Activated T-cell treated with anti-CD3 and anti-CD28 coated beads, Interleukin-2, amount 50 U/mL, for 4 hours (primary cell): ENCODE measurements at places on chromosomes 16 and 17. TPM values are rescaled to one million over a fixed set of nuclear protein-coding genes. Genes with fewer than 3 reads are reported as not detected.

GRCh38 chr17:82096709-82097183, 1.3 kb downstream of the FASN start:
- DNase-seq, result no peak

GRCh38 chr16:85695196-85696128, 6.7 kb upstream of the GINS2 start:
- DNase-seq, result no peak

DNA sequence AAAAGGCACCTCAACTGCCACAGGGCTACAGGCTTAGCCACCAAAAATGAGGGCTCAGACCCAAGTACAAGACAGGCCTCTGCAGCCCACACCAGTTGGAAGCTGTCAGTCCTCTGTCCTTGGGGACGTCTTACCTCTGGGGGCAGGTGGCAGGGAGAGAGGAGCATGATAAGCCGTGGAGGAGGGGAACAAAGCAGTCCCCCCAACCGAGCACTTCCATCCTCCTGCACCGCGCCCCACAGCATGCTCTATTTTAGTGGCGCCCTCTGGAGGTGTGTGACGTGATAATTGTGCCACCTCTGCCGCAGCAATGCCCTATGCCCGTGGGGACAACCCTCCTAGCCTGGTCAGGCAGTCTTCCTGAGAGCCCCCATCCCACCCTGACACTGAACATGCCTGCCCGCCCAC, 13.6 kb downstream of the G6PC3 start:
- DNase-seq, result peak; percentile 15

DNA sequence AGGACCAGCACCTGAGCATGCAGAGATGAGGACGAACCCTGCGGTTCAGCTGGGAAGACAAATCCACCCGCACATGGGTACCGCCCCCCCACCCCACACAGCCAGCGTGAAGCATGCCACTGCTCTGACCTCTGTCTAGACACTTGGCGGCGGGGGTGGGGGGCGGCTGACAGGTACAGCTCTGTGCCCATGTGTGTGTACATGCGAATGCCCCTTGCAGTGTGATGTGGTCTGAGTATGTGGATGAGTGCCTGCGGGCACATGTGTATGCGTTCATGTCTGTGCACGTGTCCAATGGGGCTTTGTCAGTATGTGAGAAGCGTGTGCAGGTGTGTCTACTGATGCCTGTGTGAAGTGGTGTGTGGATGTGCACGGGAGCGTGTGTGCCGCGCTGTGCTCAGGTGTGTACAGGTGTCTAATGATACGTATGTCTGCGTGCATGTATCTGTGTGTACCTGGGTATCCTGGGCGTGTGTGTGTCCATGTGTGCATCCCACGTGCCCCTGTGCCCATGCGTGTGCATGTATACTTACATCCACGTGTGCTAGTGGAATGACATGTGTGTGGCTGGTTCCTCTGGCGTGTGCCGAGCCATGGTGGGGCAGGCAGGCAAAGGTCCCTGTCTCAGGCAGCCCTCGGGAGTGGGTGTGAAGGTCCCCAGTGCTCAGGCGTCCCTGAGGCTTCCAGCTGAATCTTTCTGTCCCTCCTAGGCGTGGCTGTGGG, 636 bp upstream of the RAP1GAP2 start:
- DNase-seq, result no peak

- DNase-seq, result no peak
Measured at GRCh38 chr16:53949715-53950410, 245.9 kb downstream of the FTO start.

GRCh38 chr17:43769426-43769825, 9.4 kb downstream of the DUSP3 start:
- DNase-seq, result no peak

GRCh38 chr17:75267411-75268232, 3.4 kb downstream of the MIF4GD start:
- DNase-seq, result no peak

DNA sequence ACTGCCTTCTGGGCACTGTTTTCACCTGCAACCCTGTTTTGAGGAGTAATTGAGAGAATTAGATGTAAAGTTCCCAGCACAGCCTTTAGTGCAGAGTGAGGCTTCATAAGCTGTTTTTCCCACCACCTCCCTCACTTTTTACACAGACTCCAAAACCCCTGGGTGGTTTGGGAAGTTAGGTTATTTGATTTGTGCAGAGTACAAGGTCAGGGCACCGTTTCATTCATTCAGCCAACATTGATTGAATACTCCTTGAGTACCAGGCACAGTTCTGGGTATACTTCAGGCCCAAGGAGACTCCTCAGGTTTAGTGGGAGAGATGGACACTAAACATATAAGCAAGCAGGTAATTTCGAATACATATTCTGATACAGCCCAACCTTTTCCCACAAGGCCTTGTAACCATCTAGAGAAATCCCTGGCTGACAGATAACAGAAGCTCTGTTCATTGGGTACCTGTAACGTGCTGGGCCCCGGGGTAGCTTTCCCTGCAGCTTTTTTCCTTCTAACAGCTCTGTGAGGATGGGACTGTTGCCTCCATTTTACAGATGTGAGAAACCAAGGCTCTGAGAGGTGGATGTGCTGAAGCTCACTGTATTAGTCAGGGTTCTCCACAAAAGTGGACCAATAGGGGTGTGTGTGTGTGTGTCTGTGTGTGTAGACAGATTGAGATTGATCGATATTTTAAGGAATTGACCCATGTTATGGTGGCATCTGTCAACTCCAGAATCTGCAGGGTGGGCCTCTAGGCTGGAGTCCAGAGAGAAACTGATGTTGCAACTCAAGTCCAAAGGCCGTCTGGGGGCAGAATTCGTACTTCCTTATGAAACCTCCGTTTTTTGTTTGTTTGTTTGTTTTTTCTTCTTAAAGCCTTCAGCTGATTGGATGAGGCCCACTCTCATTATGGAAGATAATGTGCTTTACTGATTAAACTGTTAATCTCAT, 234.7 kb downstream of the SNX29 start:
- DNase-seq, result no peak

GRCh38 chr17:81665205-81666091, 957 bp downstream of the OXLD1 start:
- DNase-seq, result peak; percentile 54

DNA sequence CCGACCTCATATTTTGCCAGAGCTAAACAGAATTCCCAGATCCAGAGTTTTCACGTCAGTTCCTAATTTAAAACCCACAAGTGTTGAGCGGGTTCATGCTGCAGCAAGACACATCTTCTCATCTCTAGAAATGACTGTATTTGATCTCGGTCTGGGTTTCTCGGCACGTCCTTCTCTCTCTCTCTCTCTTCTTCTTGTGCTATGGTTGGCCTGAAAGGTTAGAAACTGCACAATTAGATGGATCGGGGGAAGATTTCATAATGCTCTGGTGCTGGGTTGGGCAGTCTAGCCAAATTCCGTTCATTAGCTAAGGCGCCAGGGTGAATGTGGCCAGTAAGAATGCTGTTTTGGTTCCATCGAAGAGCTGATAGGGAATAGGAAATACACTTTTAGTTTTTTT, 158.9 kb upstream of the NOG start:
- no peak for DNase-seq

GRCh38 chr16:546909-547770, 13.1 kb upstream of the PRR35 start:
- DNase-seq, result peak; percentile 48

GRCh38 chr17:66273586-66273848, 28.9 kb upstream of the PRKCA start:
- no peak for DNase-seq

- DNase-seq, result no peak
Measured at GRCh38 chr16:66609139-66609510, 4.6 kb downstream of the CMTM3 start.

- DNase-seq, result no peak
Measured at GRCh38 chr17:57954397-57955182, 622 bp downstream of the CUEDC1 start.

- DNase-seq, result no peak
Measured at GRCh38 chr17:9403257-9403656, 172.4 kb downstream of the STX8 start.

DNA sequence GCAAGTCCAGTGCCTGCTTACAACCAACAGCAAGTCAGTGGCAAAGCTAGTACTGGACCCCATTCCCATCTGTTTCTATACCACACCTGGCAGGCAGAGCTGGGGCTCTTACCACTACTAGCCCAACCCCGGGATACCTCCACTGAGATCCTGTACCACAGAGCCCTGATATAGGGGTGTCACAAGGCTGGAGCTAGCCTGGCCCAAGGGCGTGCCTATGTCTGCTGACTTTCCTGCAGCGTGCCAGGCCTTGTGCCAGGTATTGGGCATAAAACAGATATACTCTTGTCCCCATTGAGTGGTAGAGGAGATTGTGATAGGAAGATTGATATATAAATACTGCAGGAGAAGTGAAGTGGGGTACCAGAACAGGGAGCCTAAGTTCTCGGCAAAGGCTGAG, 44.4 kb downstream of the PLD6 start:
- no peak for DNase-seq

GRCh38 chr16:51705142-51705541, 554.1 kb upstream of the SALL1 start:
- no peak for DNase-seq

- DNase-seq, result no peak
Measured at GRCh38 chr17:4583206-4583605, 1.1 kb upstream of the SMTNL2 start.

- DNase-seq, result no peak
Measured at GRCh38 chr16:59259950-59260319, 525.8 kb upstream of the GOT2 start.

DNA sequence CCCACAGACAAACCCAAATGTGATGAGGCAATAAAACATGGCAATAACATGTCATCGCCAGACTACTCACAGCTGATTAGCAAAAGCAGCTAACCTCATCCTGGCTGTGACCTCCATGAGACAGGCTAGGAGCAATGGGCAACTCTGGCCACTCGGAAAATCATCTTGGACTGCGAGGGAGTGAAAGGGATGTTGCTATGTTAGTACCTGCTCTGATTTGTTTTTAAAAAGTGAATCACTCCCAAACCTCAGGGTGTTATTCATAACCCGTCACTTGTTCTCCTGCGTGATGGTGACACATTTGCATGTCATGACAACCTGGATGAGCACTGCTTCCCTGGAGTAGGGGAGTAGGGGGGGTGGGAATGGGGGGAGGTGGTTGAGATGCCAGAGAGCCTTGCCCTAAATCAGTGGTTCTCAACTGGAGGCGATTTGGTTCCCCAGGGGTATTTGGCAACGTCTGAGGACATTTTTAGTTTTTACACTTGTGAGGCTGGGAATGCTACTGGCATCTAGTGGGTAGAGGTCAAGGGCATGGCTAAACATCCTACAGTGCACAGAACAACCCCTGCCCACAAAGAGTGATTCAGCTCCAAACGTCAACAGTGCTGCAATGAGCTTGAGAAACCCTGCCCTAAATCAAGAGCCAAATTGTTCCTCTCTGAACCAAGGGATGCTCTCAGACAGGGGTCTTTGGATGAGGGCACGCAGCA, 241.7 kb downstream of the SOX9 start:
- DNase-seq, result no peak

DNA sequence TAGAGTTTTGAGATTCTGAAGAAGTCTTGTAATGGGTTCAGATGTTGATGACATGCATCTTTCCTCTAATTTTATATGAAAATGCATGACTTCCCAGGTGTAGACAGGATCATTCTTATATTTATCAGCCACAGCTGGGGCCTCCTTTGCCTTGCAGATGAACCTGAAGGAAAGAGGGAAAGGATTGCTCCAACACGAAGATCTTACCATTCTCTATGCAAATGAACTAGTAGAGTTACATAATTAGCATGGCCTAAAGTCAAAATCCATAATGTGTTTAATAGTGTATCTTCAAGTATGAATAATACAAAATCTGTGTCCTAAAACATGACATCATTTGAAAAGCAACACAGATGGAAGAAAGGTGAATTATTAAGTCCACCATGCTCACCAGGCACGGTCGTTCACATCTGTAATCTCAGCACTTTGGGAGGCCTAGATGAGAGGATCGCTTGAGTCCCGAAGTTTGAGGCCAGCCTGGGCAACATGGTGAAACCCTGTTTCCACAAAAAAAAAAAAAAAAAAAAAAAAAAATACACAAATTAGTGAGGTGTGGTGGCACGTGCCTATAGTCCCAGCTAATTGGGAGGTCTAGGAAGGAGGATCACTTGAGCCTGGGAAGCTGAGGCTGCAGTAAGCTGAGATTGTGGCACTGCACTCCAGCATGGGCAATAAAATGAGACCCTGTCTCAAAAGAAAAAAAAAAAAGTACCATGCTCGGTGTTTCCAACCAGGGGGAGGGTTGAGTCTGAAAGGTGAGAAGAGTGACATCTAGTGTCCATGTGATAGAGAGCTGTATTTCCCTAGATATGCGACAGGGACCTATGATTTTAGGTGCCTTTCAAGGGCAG, 6.3 kb downstream of the VWA3A start:
- no peak for DNase-seq

- no peak for DNase-seq
Measured at GRCh38 chr16:19883296-19883965, 1.2 kb downstream of the GPRC5B start.

DNA sequence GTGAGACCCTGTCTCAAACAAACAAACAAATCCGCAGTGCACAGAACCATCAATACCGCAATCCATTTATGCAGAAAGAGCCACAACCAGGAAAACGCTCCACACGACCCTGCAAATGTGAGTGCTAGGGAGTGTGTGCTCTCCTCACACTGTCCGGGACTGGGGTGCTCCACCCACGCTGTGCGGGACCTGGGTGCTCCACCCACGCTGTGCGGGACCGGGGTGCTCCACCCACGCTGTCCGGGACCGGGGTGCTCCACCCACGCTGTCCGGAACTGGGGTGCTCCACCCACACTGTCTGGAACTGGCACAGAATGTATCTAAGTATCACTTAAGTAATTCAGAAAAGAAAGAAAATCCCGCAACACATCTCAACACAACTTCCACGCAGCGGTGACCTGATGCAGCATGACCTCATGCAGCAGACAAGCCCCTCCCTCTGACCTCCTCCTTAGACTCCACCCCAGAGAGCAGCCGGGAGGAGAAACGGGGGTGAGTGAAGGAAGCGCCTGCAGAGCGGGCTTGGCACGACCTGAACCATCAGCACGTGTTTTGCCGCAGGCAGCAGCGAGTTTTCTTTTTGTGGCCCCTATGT, 38.5 kb downstream of the ZNF276 start:
- DNase-seq, result no peak

GRCh38 chr17:78925662-78926555, 722 bp upstream of the TIMP2 start:
- no peak for DNase-seq

DNA sequence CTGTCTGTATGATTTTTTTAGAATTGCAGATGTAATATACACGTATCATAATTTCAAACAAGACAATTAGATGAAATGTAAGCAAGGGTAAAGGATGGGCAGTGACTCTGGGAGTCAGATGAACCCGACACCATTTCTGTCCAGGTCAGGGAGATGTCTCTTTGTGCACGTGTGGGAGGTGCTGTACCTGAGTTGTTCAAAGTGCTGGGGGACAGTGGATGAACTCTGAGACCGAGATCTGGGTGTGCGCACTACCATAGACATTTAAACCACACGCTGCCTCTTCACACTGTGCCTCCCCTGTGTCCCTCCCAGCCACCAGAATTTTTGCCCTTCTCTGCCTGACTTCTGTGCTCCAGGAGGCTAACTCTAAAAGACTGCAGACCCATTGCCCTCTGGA, 5.9 kb upstream of the RGS9 start:
- no peak for DNase-seq

Gene SOST
- total RNA-seq, result not detected

Gene TVP23B
- 36.2 TPM for total RNA-seq

Gene PGAP3
- 16.5 TPM for total RNA-seq

Gene HOXB8
- total RNA-seq, result 0.18 TPM

Gene TMED6
- total RNA-seq, result 0.90 TPM

Gene CCL14
- not detected for total RNA-seq

Gene SDR42E1
- 5.7 TPM for total RNA-seq

Gene KRTAP4-5
- total RNA-seq, result not detected

Gene ZDHHC1
- 0.61 TPM for total RNA-seq

Gene PRSS27
- total RNA-seq, result 0.76 TPM

Gene GFAP
- not detected for total RNA-seq

Gene KRTAP1-1
- not detected for total RNA-seq

Gene MRPL58
- total RNA-seq, result 70.8 TPM

Gene CCL3
- 1,594 TPM for total RNA-seq
